ENCODE measurements at places on chromosomes 4 and X. TPM values are rescaled to one million over a fixed set of nuclear protein-coding genes. Genes with fewer than 3 reads are reported as not detected.

- DNase-seq = no peak
Measured at GRCh38 chr4:7661846-7662506, 227.2 kb upstream of the PSAPL1 start.

DNA sequence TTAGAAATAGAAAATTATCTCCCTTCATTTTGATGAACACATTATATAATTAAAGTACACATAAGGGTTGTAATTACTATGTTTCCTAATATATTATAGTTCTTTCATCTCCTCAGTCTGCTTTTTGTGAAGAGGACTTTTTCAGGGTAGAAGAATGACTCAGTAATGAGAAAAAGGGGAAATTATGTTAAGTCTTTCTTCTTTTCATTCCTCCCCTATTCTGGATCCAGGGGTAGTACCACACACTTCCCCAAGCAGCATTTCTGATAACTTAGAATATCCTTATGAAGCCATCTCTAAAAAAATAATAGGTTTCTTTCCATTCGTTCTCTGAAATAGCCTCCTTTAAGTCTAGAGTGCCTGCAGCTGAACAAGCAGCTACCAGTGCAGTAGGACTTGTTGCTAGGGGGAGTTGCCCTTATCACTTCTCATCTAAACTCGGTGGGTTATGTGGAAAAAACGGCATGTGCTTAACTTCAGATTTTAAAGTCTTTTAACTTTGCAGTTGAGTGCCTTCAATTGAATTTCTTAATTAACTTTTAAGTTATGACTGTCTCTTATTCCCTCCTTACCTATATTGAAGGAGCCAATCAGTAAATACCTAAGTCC is 184.8 kb downstream of the ARHGAP24 start:
- DNase-seq = no peak

- DNase-seq = no peak
Measured at GRCh38 chr4:39394706-39395105, 12.0 kb upstream of the KLB start.

GRCh38 chrX:10021461-10022272 is 54.5 kb downstream of the CLDN34 start:
- DNase-seq = no peak

DNA sequence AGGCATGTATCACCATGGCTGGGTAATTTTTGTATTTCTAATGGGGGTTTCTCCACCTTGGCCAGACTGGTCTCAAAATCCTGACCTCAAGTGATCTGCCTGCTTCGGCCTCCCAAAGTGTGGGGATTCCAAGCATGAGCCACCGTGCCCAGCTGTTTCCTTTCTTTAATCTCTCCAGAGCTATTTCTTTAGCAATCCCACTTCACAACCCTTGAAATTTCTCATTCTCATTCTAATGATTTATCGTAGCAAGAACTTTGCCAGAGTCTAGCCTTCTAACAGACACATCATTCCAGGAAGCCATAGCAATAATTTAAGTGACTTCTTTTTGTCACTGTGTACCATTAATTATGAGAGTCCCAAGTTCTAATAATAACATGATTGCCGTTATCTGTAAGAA is 68.6 kb downstream of the RXFP1 start:
- no peak for DNase-seq

- DNase-seq = no peak
Measured at GRCh38 chr4:158613046-158613445, 58.6 kb downstream of the C4orf46 start.

- DNase-seq = no peak
Measured at GRCh38 chr4:48967631-48968030, 18.4 kb upstream of the CWH43 start.

DNA sequence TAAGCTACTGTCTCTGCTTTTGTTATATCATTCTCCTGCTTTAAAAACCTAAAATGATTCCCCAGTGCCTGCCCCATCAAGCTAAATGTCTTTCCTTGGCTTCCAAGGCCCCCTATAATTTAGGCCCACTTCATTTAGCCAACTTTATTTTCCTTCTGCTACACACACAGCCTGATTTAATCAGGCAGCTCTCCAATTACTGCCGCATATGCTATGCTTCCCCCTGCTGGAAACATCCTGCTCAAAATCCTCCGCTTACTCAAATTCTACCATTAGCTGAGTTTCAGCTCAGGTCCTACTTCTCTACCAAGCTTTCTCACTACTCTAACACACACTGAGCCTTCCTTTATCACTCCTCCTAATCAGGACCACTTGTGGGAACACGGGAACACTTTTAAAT is 17.0 kb downstream of the LAMP2 start:
- no peak for DNase-seq

DNA sequence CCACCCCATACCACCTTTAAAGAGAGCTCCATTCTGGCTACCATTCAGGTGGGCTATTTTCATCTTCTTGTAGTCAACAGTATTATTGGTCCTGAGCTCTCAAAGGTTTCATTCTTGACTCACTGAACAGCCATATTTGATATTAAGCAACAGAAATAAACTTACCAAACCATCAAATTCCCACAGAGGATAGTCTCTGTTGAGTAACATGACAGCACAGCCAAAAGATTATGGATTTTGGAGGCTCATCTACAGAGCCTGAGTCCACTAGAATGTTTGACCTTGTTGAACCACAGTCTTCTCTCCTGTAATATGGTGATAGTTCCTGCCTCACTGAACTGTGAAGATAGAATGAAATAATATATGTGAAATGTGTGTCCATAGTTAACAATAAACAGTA is 276.3 kb upstream of the LDB2 start:
- DNase-seq = no peak

- no peak for DNase-seq
Measured at GRCh38 chrX:56802921-56803849, 74.1 kb downstream of the NBDY start.

GRCh38 chr4:16075975-16076757 is 7.7 kb downstream of the PROM1 start:
- no peak for DNase-seq

The TRIM61 gene
- not detected for total RNA-seq

The WAS gene
- 0.29 TPM for total RNA-seq

The FREM3 gene
- total RNA-seq = not detected

The MPC1L gene
- not detected for total RNA-seq

The TCEAL2 gene
- 3.6 TPM for total RNA-seq

The RAB33A gene
- total RNA-seq = not detected

The FGFR3 gene
- 8.1 TPM for total RNA-seq

The TMEM271 gene
- not detected for total RNA-seq

The TAF7L gene
- total RNA-seq = 1.3 TPM

The FBXW7 gene
- total RNA-seq = 32.9 TPM
